ENCODE measurements at places on chromosomes 3 and 15. TPM values are rescaled to one million over a fixed set of nuclear protein-coding genes. Genes with fewer than 3 reads are reported as not detected.

The RPUSD3 gene
- 39.0 TPM for total RNA-seq

- H3K27ac ChIP-seq: no peak overlapping the region
- no peak overlapping the region for H3K4me3 ChIP-seq
- H3K36me3 ChIP-seq: no peaks in the 10 kb centered on the region
These were observed 26.0 kb upstream of the MCTP2 start for GRCh38 chr15:94205366-94205765.

GRCh38 chr15:73965094-73965757 lies 26.9 kb downstream of the STOML1 start:
- peak; percentile 48 for DNase-seq
- H3K27ac ChIP-seq: peak overlapping the region; percentile 18
- H3K36me3 ChIP-seq: no peaks in the 10 kb centered on the region
- peak overlapping the region; percentile 9 for H3K4me3 ChIP-seq
- no peaks in the 10 kb centered on the region for H3K4me1 ChIP-seq
- H3K27me3 ChIP-seq: no peaks in the 10 kb centered on the region

DNA sequence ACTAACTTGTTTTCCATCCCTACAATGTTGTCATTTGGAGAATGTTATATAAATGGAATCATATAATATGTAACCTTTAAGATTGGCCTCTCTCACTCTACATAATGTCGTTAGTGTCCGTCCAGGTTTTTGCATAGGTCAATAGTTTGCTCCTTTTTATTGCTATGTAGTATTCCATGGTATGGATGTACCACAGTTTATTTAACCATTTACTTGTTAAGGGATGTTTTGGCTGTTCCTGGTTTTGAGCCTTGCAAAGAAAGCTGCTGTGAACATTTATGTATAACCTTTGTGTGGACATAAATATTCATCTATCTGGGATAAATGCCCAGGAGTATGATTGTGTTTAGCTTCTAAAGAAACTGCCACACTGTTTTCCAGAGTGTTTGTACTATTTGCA lies 34.1 kb upstream of the SEC22A start:
- no peak overlapping the region for H3K27ac ChIP-seq
- no peaks in the 10 kb centered on the region for H3K36me3 ChIP-seq
- DNase-seq: no peak
- H3K4me3 ChIP-seq: no peak overlapping the region

DNA sequence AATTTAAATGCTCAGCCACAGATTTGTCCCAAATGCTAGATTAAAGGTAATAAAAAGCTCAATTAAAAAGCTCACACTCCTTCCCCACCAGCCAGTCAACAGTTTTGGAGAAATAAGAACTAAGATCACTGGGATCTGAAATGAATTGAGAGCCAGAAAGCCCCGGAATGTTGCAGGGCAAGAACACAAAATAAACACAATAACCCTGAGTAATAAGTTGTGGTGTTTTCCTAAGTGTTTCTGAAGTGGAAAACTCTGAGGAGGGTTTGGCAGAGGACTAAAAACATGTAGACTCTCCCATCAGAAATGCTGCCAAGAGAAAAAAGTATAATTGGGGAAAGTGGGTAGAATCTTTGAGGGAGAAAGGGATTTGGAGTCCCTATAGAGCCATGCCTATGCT lies 127.8 kb downstream of the ABI3BP start:
- H3K27ac ChIP-seq: no peak overlapping the region
- H3K4me3 ChIP-seq: no peak overlapping the region
- H3K36me3 ChIP-seq: no peaks in the 10 kb centered on the region
- no peaks in the 10 kb centered on the region for H3K27me3 ChIP-seq
- H3K4me1 ChIP-seq: no peaks in the 10 kb centered on the region
- no peak for DNase-seq

- H3K4me3 ChIP-seq: no peak overlapping the region
- no peaks in the 10 kb centered on the region for H3K36me3 ChIP-seq
- no peak for DNase-seq
- H3K4me1 ChIP-seq: no peaks in the 10 kb centered on the region
These were observed 46.3 kb downstream of the ZBTB20 start for GRCh38 chr3:115100806-115101205.

DNA sequence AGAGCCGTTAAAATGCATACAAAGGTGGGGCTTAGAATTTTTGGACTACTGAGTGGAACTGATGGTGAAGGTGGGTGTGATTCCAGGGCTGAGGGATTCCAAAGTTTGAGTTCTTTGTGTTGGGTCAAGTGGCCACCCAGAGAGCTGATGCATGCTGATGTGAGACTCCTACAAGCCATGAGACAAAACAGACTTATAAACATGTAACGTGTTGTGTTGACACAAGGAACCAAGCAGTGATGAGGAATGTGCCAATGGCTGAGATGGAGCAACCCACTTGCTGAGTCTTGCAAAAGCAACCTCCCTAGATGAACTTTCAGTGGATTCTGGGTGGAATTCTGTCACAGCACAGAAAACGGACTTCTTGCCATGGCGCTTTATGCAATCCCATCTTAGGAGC lies 289.0 kb downstream of the TLE3 start:
- H3K36me3 ChIP-seq: no peaks in the 10 kb centered on the region
- H3K27ac ChIP-seq: no peak overlapping the region
- H3K4me1 ChIP-seq: no peaks in the 10 kb centered on the region
- H3K27me3 ChIP-seq: no peaks in the 10 kb centered on the region
- no peak overlapping the region for H3K4me3 ChIP-seq
- no peak for DNase-seq

GRCh38 chr15:52006702-52007340 lies 12.2 kb upstream of the MAPK6 start:
- H3K36me3 ChIP-seq: no peaks in the 10 kb centered on the region
- no peak overlapping the region for H3K27ac ChIP-seq
- no peak overlapping the region for H3K4me3 ChIP-seq
- no peak for DNase-seq
- H3K4me1 ChIP-seq: no peaks in the 10 kb centered on the region
- no peaks in the 10 kb centered on the region for H3K27me3 ChIP-seq

DNA sequence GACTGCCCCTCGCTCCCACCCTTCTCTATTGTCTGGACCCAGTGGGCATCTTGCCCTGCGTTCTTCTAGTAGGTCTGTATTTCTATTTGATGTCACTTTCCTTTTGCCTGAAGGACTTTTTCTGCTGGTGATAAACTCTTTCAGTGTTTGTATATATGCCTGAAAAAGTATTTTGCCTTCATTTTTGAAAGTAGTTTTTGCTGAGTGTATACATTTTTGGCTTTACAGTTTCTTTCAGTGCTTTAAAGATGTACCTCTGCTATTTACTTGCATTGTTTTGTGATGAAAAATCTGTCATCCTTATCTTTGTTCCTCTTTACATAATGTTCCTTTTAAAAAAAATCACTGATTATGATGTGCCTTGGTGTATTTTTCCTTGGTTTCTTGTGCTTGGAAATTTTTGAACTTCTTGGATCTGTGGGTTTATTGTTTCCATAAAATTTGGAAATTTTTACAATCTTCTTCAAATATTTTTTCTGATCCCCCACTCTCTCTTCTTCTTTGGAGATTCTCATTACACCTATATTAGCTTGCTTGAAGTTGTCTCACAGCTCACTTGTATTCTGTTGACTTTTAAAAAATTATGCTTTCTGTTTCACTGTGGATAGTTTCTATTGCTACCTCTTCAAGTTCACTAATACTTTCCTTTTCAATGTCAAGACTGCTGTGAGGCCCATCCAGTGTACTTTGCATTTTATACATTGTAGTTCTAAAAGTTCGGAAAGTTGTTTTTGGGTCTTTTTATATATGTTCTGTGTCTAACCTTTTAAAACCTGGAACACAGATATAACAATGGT lies 67.8 kb downstream of the RGMA start:
- no peak overlapping the region for H3K27ac ChIP-seq
- no peak overlapping the region for H3K4me3 ChIP-seq
- H3K36me3 ChIP-seq: no peaks in the 10 kb centered on the region
- H3K27me3 ChIP-seq: no peaks in the 10 kb centered on the region
